ENCODE measurements at places on chromosomes 6 and 20. TPM values are rescaled to one million over a fixed set of nuclear protein-coding genes. Genes with fewer than 3 reads are reported as not detected.
A peak's percentile ranks its signal among the peaks of the same experiment; 100 is the strongest.

The FOXA2 gene
- total RNA-seq: not detected

- H3K27me3 ChIP-seq: no peaks in the 10 kb centered on the region
- H3K36me3 ChIP-seq: peaks cover 100% of the 10 kb centered on the region
- peak overlapping the region; percentile 21 for H3K27ac ChIP-seq
- no peak overlapping the region for H3K4me3 ChIP-seq
Measured at GRCh38 chr20:45945678-45946148, 11.2 kb downstream of the PCIF1 start.

The ATP9A gene
- 25.2 TPM for total RNA-seq

DNA sequence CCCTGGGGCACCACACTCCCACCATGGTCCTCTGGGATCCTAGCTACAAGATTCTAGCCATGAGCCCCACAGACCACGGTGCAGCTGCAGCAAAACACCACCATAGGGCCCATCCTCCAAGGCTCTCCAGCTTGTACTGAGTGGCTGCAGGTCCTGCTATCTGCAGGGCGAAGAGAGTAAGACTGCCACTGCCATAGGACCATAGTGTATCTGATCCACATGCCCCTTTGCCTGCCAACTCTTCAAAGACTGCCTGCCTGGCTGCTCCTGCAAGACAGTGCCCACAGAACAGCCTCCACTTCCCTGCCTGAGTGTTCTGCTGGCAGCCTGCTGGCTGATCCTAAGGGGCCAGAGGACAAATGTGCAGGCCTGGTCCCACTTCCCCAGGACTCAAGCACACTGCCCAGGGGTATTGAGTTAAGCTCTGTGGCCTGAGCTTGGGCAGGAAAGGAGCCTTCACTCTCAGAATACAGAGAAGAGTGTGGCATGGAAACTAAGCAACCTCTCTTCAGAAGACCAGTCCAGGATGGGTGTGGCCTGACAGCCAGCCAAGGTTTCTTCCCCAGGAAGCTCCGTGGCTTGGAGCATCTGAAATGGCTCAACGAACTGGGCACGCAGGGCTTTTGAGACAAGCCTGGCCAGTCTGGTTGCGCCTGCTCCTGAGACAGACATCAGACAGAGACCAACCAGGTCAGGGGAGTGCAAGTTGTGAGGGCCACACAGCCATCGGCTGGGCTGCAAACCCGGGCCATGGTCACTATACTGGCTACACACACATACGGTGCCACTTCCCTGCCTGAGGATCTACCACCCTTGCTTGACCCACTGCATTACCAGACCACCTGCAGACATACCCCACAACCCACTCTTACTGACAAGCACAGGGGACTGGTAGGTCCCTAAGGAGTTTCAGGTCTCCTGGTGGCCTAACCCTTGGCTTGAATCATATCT lies 54.5 kb downstream of the RNGTT start:
- H3K4me1 ChIP-seq: peaks cover 29% of the 10 kb centered on the region
- peak; percentile 29 for DNase-seq
- no peaks in the 10 kb centered on the region for H3K27me3 ChIP-seq
- H3K36me3 ChIP-seq: peaks cover 15% of the 10 kb centered on the region
- no peak overlapping the region for H3K27ac ChIP-seq

- no peak for DNase-seq
- H3K4me1 ChIP-seq: no peaks in the 10 kb centered on the region
- no peaks in the 10 kb centered on the region for H3K27me3 ChIP-seq
- H3K36me3 ChIP-seq: peaks cover 48% of the 10 kb centered on the region
- no peak overlapping the region for H3K4me3 ChIP-seq
Measured at GRCh38 chr6:4896401-4896800, 107.4 kb downstream of the RPP40 start.

DNA sequence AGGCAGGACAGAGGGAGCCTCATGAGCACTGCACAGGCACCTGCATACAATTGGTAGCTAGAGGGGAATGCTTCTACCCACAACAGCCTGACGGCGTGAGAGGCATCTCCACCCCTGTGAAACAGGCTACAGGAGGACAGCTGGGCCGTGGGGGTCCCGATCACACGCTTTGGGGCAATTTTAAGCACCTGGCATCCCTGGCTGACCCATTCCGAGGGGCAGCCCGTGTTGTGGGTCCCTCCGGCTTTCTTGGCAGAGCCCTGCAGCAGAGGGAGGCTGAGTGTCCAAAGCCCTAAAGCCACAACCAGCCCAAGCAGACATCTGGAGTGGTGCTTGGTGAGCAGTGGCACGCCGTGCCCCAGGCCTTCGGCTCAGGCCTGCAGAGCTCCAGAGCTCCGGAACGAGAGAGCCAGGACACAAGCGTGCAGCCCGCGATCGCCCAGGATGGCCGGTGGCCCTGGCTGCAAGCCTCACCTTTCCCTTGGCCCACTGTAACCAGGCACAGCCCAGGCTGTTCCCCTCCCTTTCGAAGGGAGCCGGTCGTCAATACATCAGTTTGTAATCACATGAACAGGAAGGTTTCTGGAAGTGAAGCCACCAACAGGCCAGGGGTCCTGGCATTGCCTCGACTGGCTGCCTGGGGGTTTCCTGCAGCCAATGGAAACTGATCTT lies 81.4 kb downstream of the DLL1 start:
- no peaks in the 10 kb centered on the region for H3K36me3 ChIP-seq
- peaks cover 32% of the 10 kb centered on the region for H3K27me3 ChIP-seq
- no peak overlapping the region for H3K4me3 ChIP-seq
- no peak for DNase-seq

The HLA-DQA1 gene
- 5.4 TPM for total RNA-seq

- H3K4me1 ChIP-seq: peaks cover 14% of the 10 kb centered on the region
- no peaks in the 10 kb centered on the region for H3K27me3 ChIP-seq
Measured at GRCh38 chr6:79713701-79714322, 82.7 kb downstream of the SH3BGRL2 start.

GRCh38 chr20:36959242-36959641 lies 7.7 kb upstream of the SAMHD1 start:
- no peaks in the 10 kb centered on the region for H3K36me3 ChIP-seq
- H3K27me3 ChIP-seq: no peaks in the 10 kb centered on the region
- H3K27ac ChIP-seq: no peak overlapping the region
- peaks cover 4% of the 10 kb centered on the region for H3K4me1 ChIP-seq
- H3K4me3 ChIP-seq: no peak overlapping the region
- DNase-seq: no peak

- no peaks in the 10 kb centered on the region for H3K36me3 ChIP-seq
- no peaks in the 10 kb centered on the region for H3K4me1 ChIP-seq
- no peak overlapping the region for H3K27ac ChIP-seq
- no peak overlapping the region for H3K4me3 ChIP-seq
- no peak for DNase-seq
Measured at GRCh38 chr20:61704661-61705060, 361.0 kb downstream of the TAF4 start.

- no peaks in the 10 kb centered on the region for H3K27me3 ChIP-seq
- no peak overlapping the region for H3K4me3 ChIP-seq
- peak overlapping the region; percentile 68 for H3K27ac ChIP-seq
- DNase-seq: no peak
- H3K36me3 ChIP-seq: no peaks in the 10 kb centered on the region
Measured at GRCh38 chr6:166958926-166959861, 2.8 kb upstream of the RNASET2 start.

DNA sequence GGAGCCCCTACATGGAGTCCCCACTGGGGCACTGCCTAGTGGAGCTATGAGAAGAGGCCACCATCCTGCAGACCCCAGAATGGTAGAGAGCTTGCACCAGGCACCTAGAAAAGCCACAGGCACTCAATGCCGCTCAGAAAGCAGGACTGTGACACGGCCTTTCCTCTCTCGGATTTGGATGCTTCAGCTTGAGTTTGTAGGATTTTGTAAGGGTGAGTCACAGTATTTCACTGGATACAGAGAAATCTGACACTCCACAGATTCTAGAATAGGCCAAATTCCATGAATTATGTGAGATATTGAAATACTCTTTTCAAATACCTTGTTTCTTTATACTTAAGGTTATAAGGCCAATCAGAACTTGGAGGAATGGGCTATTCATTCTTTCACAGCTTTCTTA lies 424.5 kb downstream of the HTR1B start:
- no peaks in the 10 kb centered on the region for H3K27me3 ChIP-seq
- no peak overlapping the region for H3K27ac ChIP-seq
- peaks cover 5% of the 10 kb centered on the region for H3K4me1 ChIP-seq
- DNase-seq: no peak
- H3K4me3 ChIP-seq: no peak overlapping the region

DNA sequence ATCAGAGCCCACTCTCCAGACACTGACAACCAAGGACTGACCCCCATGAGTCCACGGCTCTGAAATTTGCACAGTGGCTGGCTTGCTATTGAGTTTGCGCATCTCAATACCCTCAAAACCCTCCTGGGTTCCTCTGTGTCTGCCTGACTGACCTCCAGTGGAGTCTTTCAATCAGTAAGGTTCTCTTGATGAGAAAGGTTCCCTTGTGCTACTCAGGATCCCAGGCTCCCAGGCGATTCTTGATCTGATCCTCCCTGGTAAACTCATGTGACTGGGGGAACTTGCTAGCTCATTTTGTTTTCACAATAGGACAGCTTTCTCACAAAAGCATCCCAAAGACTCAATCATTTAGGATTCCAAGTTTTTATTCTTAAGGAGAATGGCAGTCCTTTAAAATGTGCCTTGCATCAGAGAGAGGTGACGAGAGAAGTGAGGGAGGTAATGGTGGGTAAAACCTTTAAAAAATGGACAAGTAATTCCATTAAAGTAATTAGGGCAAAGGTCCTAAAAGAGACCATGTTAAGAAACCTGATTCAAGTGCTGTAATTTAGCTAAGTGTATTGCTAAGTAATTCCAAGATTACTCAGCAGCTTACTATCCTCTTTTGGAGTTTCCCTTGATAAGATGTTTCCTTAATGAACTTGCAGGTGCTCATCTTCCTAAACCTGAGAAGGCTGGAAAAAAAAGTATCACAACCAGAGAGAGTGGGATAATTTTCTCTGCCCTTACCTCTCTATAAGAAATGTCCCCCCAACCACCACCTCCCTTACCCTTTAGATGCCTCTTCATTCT lies 304.7 kb upstream of the SGK1 start:
- H3K27ac ChIP-seq: no peak overlapping the region
- DNase-seq: no peak
- peaks cover 3% of the 10 kb centered on the region for H3K4me1 ChIP-seq
- no peak overlapping the region for H3K4me3 ChIP-seq

DNA sequence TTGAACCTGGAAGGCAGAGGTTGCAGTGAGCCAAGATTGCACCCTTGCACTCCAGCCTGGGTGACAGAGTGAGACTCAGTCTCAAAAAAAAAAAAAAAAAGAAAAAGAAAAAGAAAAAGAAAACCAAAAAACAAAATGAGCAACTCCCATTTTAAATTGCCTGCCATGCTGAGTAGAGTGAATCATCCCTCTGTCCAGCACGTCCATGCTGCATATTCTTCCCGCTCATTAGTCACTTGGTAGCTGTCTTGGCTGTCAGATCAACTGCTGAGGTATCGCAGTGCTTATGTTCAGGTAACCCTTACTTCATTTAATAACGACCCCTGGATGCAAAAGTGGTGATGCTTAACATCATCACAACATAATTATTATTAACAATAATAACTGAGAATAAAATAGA lies 72.6 kb upstream of the RNF24 start:
- DNase-seq: no peak
- no peak overlapping the region for H3K4me3 ChIP-seq
- no peaks in the 10 kb centered on the region for H3K36me3 ChIP-seq
- no peaks in the 10 kb centered on the region for H3K27me3 ChIP-seq

The ATAT1 gene
- total RNA-seq: 2.7 TPM

DNA sequence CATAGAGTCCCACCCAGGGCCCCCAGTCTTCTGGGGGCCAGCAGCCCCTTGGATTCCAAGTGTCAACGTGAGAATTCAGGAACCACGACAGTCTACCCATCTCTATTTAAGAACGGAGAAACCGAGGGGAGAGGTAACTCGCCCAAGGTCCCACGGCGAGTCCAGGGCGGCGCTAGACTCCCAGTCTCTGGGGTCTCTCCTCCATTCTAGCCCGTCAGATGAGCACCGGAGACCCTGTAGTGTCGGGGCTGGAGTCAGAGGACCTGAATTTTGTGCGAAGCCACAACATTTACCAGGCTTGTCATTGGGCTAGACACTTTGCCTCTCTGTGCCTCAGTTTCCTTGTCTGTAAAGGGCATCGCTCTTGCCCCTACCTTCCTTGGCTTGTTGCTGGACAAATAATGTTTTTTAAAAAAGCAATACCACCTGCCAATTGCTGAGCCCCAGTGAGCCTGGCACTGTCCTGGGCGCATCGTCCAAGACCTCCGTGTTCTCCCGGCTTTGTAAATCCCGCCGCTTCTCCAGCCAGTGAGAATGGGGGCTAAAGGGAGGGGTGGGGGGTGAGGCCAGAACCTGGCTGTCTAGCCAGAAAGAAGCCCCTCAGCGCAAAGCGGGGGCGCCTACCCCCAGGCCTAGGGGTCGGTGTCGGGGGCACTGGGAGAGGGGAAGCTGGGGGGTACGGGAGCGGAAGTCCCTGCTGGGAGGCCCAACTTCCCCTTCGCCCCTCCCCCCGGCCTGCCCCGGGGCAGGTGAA lies 91.7 kb downstream of the NCR2 start:
- H3K4me3 ChIP-seq: peak overlapping the region; percentile 67
- H3K27ac ChIP-seq: peak overlapping the region; percentile 72
- no peaks in the 10 kb centered on the region for H3K36me3 ChIP-seq
- H3K4me1 ChIP-seq: peaks cover 31% of the 10 kb centered on the region

The COQ3 gene
- total RNA-seq: 36.2 TPM

GRCh38 chr6:91185072-91185471 lies 598.2 kb upstream of the MAP3K7 start:
- no peaks in the 10 kb centered on the region for H3K27me3 ChIP-seq
- no peaks in the 10 kb centered on the region for H3K4me1 ChIP-seq
- no peak for DNase-seq
- H3K27ac ChIP-seq: no peak overlapping the region
- H3K4me3 ChIP-seq: no peak overlapping the region
- no peaks in the 10 kb centered on the region for H3K36me3 ChIP-seq

The PHACTR3 gene
- 4.3 TPM for total RNA-seq

The RNF144B gene
- total RNA-seq: 14.1 TPM

DNA sequence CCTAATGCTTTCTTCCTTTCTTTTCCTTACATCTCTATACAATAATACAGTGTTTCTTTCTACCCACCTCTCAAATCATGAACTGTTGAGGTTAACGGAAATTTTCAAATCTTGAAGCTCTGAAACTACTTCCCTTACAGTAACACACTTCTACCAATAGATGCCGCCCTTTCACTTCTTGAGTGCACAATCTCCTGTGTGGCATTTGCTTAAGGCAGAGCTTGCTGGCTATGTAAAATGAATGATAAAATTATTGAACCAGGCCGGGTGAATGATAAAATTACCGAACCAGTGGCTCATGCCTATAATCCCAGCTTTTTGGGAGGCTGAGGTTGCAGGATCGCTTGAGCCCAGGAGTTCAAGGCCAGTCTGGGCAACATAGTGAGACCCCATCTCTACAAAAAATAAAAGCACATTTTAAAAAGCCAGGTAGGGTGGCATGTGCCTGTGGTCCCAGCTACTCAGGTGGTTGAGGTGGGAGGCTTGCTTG lies 56.8 kb downstream of the KCNS1 start:
- peaks cover 6% of the 10 kb centered on the region for H3K36me3 ChIP-seq
- H3K4me1 ChIP-seq: peaks cover 14% of the 10 kb centered on the region
- H3K27me3 ChIP-seq: no peaks in the 10 kb centered on the region

DNA sequence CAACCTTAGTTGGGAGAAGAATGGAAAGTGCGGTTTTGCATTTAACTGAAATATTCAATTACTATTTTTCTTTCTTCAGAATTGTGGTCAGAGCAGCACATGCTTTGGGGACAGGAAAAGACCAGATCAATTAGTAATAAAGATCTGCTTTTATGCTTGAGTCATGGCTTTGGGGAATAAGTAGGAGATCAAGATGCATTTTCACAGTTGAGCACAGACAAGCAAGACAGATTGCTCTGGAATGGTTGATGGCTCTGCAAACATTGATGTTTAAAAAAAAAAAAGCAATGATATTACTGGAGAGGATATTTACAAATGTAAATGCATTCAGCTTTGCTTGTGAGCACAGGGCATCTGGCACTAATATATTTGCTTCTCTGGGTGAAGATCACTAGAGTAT lies 224.4 kb upstream of the SASH1 start:
- H3K36me3 ChIP-seq: no peaks in the 10 kb centered on the region
- no peak overlapping the region for H3K4me3 ChIP-seq
- no peak overlapping the region for H3K27ac ChIP-seq
- DNase-seq: no peak
- H3K27me3 ChIP-seq: no peaks in the 10 kb centered on the region
- H3K4me1 ChIP-seq: no peaks in the 10 kb centered on the region

Measured in left ventricle myocardium inferior (tissue), 1 donor.